ENCODE measurements at places on chromosomes 1 and 21. TPM values are rescaled to one million over a fixed set of nuclear protein-coding genes. Genes with fewer than 3 reads are reported as not detected.

GRCh38 chr1:150210706-150211105 is 25.2 kb downstream of the ANP32E start:
- DNase-seq = no peak

CRABP2 gene
- total RNA-seq = 21.4 TPM

DNA sequence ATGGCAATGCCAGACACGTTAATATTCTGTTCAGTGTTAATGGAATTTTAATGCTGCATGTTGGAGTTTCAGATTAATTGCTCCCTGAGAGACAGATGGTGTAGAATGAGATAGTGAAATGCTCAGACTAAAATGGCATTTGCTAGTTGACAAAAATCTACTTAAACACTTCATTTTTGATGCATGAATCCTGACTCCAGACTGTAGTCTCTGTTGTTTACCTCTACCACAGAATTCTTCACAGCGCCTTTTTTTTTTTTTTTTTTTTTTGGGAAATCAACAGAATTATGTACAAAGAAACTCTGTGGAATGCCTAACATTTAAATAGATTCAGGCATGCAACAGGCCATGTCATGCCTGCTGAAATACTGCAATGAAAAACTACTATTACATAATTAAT is 111.3 kb downstream of the PLPPR5 start:
- no peak for DNase-seq

CYYR1 gene
- under 0.01 TPM for total RNA-seq
